ENCODE measurements at places on chromosomes 5 and 9.

GRCh38 chr9:86921151-86921923 is 26.0 kb downstream of the GAS1 start:
- no peak for DNase-seq

- DNase-seq, result no peak
Observed at GRCh38 chr5:134982230-134982629, 14.5 kb downstream of the CATSPER3 start.

GRCh38 chr5:112907166-112907631 is 14.8 kb downstream of the REEP5 start:
- no peak for DNase-seq

- no peak for DNase-seq
Observed at GRCh38 chr5:84274585-84275468, 109.9 kb downstream of the EDIL3 start.

- no peak for DNase-seq
Observed at GRCh38 chr5:93611976-93612854, 29.2 kb downstream of the NR2F1 start.

GRCh38 chr9:76756268-76756640 is 8.0 kb upstream of the PCA3 start:
- no peak for DNase-seq

DNA sequence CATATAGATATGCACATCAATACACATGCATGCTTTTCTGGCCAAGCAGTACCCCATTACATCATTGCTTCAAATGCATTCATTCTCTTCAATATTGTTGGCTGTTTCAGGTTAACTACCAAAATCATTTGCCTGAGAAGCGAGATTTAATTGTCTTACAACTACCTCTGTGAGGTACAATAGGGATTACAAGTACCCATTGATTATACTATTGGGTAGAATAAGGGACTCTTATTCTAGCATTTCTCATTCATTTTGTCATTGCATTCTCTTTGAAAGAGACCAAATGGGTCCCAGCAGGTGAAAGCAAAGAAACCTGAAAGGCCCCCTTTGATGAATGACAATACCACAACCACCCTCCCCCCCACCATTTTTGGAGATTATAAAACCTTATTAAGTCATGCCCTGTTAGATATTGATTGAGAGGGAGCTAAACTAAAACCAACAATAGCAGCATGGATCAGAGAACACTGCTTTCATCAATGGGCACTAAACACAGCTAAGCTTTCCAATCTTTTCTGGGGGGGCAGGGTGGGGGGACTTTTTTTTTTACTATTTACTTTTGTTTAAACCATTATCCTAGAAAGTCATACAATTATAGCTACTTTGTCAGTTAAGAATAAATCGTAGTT is 375.0 kb upstream of the CCNH start:
- no peak for DNase-seq

DNA sequence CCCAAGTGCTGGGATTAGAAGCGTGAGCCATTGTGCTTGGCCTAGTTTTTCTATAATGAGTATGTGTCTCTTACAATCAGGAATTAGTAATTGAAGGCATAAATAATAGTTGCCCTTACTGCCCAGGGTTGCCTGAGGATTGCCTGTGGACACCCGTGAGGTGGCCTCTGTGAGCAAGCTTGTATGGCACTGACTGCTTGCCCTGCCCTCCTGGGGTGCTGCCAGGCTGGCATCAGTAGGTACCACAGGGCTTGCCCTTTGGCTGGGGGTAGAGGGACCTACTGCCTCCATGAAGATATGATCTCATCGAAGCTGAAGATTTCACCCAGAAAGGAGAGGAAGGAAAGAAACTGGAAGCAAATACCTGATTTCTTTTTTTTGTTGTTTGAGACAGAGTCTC is 23.8 kb upstream of the PHF19 start:
- no peak for DNase-seq

GRCh38 chr5:73692981-73693380 is 67.0 kb downstream of the ARHGEF28 start:
- no peak for DNase-seq

GRCh38 chr9:82254646-82255367 is 266.2 kb downstream of the SPATA31D1 start:
- no peak for DNase-seq

DNA sequence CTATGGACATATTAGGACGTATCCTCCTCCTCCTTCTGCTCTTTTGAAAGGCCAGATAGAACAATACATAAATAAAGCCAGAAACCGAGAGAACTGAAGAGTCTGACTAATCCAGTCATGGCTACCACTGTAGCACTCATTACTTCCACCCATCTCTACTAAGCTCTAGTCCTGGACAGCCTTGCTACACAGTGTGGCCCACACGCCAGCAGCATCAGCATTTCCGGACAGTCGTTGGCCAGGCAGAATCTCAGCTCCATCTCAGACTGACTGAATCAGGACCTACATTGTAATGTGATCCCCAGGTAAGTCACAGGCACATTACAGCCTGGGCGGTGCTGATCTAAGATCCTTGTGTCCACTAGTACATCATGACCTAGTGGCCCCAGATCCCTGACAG is 182.9 kb downstream of the DRD1 start:
- no peak for DNase-seq

GRCh38 chr9:36778682-36779081 is 206.0 kb downstream of the MELK start:
- no peak for DNase-seq

DNA sequence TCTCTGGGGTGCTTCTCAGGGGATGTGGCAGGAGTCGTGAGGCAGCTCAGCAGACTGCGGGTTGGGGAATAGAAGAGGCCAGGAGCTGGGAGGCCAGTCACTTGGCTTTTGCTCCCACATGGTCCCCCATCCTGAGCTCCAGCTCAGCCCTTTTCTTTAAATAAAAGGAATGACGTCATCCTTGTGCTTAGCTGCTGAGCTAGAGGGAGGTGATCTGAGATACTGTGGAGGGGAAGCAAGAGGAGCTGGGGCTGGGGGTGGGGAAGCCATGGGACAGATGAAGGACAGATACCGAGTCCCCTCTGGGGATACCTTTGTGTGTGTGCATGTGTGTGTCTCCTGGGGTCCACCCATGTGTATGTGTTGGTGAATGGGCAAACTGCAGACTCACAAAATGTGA is 89.0 kb upstream of the ARAP3 start:
- no peak for DNase-seq

DNA sequence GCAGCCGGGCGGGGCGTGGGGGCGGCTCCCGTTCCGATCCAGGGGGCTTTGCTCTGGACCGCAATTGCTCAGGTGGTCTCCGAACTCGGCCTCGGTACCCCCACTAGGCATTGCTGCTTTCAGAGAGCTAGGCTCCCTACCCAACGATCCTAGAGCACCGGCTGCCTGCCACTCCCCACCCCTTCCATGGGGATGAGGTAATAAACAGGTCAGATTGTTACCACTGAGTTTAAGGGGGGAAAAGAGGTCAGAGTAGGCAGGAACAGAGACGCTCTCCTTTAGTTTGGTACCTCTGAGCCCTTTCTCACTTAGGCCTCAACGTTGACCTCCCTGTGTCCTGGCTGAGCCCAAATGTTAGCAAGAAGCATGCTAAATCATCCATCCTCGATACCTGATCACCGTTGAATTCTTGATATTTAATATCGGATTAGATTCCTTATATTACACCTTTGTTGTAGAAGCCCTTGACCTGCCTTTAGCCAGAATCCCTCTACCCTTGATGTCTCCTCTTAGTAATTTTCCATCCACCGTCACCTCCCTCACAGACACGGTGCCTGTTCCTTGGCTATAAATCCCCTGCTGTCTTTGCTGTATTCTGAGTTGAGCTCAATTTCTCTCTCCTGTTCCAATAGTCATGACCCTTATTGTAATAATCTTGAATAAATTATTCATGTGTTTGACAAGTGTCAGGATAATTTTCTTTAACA is 588 bp upstream of the PLPP1 start:
- DNase-seq, result no peak

DNA sequence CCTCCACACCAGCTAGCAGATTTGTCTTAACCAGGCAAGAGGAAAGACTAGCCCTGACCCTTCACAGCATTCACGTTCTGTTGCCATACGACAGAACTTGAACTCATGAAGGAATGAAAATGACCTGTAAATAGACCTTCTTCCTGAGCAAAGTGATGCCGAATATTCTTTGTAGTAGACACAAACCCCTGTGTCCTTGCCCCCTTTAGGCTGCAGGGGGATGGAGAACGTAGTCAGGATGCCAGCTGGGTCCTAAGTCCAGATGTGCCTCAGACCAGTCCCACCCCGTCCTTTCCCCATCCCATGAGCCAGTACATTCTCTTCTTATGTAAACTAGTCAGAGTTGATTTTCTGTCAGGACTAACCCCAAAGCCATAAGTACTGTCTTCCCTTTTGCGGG is 104.2 kb upstream of the SAP30L start:
- no peak for DNase-seq

DNA sequence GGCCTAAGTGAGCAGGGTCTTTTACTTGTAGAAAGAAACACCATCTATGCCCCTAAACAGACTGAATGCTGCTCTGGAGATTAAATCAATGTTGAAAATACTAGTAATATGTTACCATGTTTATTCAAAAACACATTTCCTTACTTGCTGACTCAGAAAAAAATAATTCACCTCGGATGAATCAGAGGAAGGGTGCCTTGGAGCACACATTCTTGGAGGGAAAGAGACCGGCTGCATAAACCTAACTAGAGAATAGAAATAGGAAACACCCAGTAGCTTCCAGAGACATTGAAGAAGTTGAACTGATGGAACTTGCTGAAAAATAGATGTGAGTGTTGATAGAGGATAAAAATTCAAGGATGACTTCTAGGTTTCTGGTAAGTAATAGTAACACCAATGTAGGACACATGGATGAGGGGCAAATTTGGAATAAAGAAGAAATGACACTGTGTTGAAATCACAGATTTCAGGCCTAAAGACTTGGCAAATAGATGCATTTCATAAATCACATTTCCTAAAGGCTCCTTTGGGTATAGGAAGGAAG is 76.9 kb upstream of the MINAR2 start:
- no peak for DNase-seq

- DNase-seq, result no peak
Observed at GRCh38 chr9:304106-304505, 89.4 kb downstream of the DOCK8 start.

DNA sequence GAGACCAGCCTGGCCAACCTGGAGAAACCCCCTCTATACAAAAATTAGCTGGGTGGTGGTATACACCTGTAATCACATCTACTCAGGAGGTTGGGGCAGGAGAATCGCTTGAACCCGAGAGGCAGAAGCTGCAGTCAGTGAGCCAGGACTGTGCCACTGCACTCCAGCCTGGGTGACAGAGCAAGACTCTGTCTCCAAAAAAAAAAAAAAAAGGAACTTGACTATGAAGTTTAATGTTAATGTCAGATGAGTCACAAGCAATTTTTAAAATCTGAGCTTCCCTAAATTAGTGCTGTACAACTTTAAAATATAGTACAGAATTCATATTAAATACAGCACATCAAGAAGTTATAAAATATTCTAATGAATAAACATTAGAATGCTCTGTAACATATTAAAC is 1.5 kb downstream of the MEIKIN start:
- DNase-seq, result no peak

DNA sequence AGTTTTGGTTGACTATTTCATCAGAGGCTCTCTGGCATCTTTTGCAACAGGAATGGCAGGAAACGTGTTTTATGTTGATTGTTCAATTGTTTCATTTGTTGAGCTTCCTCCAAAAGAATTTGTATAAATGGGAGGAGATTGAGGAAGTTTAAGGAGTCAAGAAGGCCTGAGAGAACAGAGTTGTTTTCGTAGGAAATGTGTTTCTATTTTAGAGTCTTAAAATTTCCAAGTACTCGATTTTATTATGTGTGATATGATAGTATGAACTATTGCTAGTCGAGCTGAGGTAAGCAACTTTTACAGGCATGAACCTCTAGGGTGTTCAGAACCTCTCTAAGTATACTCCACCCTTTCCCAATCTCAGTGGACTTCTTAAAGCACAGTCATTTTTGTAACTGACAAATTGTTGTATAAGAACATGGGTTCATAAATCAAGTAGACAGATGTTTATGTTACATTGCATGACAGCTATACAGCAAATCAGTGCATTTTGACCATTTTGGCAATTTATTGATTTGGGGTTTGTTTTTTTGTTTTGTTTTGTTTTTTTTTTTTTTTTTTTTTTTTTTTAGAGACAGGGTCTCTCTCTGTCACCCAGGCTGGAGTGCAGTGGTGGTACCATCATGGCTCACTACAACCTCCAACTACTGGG is 47.4 kb downstream of the POLK start:
- no peak for DNase-seq

GRCh38 chr9:133771486-133772482 is 33.6 kb upstream of the SARDH start:
- DNase-seq, result no peak

- no peak for DNase-seq
Observed at GRCh38 chr5:1292139-1292538, 2.7 kb downstream of the TERT start.

DNA sequence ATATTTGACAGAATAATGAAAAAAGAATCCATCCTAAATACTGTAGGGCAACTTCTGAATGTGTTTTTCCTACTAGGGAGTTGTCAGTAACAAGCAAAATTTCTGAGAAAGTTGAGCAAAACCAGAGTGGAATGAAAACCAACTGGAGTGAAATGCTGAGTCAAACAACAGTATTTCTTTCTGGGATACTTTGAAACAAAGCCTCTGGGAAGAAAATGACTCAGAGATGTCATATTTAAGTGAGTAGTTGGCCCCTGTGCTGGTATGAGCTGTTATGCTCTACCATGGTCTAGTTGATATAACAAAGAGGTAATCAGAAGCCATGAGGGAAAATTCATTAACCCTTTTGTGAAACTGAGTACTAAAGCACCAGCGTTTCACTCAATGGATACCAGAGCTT is 372.1 kb upstream of the C9orf72 start:
- DNase-seq, result no peak

DNA sequence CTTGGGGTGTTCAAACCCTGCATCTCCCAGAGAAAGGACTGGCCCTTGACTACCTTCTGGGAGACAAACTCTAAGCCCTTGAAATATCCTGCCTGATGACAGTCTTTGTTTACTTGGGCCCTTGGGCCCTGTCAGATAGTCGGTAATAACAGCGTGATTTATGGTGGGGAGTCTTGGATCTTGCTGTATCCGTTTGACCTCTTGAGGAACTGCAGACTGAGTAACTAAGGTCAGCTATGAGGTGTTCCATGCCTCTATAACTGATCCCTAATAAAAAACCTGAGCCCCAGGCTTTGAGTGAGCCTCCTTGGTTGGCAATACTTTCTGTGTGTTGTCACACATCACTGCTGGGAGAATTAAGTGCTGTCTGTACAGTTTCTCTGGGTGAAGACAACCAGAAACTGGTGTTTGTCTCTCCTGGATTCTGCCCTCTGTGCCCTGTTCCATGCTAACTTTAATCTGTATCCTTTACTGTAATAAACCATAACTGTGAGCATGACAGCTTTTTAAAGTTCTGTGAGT is 56.2 kb upstream of the ANKRD33B start:
- DNase-seq, result no peak
